ENCODE measurements at places on chromosomes 13 and 19.

GRCh38 chr19:28468701-28469459 lies 744.1 kb downstream of the UQCRFS1 start:
- DNase-seq = no peak

DNA sequence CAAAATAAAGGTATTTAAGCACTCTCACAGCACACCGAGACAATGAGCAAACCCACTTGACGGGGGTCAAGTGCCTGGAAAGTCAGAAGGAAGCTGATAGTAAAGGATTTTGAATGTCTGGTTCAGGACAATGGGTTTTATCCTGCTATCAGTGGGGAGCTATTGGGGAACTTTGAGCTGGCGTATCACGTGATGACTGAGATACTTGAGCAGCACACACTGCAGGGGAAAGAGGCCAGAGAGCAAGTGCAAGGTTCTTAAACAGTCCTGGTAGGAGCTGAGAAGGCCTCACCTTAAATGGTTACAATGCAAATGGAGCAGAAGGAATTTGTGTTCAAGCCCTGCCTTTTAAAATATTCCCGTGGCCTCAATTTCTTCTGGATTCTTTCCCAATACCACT lies 225.3 kb downstream of the LACC1 start:
- no peak for DNase-seq

DNA sequence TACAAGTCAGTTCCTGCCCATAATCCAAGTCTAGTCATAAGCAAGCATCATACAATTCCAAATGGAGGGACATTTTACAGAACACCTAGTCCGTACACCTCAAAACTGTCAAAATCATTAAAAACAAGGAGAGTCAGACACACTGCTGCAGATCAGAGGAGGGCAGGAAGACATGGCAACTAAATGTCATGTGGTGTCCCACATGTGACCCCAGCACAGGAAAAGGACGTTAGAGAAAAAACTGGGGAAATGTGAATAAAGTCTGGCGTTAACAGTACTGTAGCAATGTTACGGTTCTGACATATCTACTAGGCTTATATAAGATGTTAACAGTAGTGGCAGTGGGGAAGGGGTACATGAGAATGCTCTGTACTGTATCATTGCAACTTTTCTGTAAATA lies 2.3 kb downstream of the ZSCAN5A start:
- no peak for DNase-seq

GRCh38 chr13:50228527-50228926 lies 213.3 kb downstream of the KCNRG start:
- no peak for DNase-seq

DNA sequence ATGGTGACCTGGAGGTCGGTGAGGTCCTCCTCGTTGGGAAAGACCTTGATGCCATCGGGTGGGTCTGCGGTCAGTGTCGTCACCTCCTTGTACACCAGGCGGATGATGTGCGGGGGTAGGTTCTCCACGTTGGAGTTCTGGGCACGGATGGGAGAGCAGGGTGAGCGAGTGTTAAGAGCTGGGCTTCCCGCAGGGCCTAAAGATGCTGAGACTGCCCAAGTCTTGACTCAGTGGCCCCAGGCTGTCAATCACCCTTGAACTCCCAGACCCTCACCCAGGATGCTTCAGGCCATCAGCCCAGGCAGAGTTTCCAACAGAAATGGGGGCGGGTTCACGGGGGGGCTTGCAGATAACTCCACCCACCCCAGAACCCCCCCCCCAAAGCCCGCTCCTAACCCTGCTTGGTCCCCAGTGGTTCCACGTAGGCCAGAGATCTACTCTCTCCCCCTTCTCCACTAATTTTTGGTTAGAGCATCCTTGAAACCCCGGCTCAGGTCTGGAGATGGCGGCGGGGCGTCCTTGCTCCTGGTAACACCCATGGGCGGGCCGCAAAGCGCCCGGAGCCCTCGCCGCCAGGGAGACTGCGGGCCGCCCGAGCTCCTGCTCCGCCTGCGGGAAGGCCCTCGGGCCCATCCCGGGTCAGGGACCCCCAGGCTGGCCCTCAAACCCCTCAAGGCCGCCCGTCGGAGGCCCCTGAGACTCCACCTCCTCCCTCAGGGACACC lies 600 bp downstream of the UBE2S start:
- no peak for DNase-seq

GRCh38 chr13:75410207-75410606 lies 71.8 kb downstream of the TBC1D4 start:
- no peak for DNase-seq

DNA sequence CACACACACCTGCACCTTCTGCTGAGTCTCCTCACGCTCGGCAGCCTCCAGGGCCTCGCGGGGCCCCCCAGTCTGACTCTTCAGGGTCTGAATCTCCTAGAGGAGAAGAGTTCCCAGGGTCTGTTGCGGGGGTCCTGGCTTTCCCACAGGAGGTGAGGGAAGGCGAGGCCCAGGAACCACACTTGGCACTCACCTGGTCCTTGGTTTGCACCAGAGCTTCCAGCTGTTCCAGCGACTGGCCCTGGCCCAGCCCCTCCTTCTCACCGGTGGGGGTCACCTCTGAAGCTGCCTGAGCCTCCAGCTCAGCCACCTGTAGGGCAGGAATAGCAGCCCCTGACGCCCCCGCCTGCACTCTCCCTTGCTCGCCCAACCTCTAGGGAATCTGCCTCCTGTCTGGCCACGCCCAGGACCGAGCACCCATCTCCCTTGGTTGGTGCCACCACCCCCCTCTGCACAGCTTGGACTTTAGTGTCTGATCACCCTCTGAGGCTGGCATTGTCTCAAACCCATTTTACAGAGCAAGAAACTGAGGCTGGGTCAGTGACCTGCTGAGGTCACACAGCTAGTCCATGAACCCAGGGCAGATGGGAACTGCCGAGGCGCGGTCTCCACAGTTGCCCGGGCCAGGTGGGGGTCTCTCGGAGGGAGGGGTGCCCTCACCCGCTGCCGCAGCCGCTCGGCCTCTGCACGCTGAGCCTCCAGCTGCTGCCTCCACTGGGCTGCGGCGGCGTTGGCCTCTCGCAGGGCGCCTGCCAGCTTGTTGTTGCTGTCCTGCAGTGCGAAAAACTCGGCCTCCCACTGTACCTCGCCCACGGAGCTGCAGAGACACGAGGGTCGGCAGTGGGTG lies 9.5 kb downstream of the HOMER3 start:
- no peak for DNase-seq

DNA sequence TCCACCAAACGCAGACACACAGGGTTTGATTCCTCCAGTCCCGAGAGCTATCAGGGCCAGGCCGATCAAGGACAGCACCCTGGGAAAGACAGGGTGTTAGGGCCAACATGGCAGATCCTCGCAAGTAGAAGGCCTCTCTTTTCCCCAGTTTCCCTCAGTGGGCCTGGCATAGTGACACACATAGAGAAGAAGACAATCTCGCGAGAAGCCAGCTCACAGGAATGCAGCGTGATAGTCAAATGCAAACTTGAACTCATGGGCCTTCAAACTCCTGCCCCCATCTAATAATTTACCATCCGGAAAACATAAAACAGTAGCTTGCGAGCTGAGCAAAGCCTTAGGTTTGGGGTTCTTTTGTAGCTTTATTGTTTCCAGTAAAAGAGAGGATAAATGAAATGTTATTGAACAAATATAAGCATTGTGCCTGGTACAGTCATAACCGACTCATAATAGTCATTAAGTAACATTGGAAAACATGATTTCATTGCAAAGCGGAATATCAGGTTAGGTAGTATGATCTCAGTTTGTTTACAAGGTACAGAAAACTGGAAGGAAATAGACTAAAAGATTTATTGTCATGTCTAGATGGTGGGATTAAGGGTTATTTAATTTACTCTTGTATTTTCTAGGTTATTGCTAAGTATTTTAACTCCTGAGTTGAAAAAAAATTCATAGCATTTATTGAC lies 30.5 kb downstream of the SLC15A1 start:
- no peak for DNase-seq

GRCh38 chr19:3580156-3580934 lies 4.9 kb upstream of the GIPC3 start:
- no peak for DNase-seq

GRCh38 chr13:107117327-107118012 lies 549.5 kb upstream of the ARGLU1 start:
- no peak for DNase-seq

Data from neural crest cell (in vitro differentiated cells).